ENCODE measurements at places on chromosomes 6 and 20. TPM values are rescaled to one million over a fixed set of nuclear protein-coding genes. Genes with fewer than 3 reads are reported as not detected.

Gene IP6K3
- total RNA-seq: 29.4 TPM

Gene PDE7B
- total RNA-seq: 10.3 TPM

Gene HLA-DRA
- 151 TPM for total RNA-seq

Gene BPIFB1
- not detected for total RNA-seq

Gene EFCAB8
- total RNA-seq: not detected

Gene KATNA1
- total RNA-seq: 10.5 TPM

Gene PRND
- total RNA-seq: not detected

Gene THBD
- total RNA-seq: 50.5 TPM

Gene HLA-DRB5
- 27.1 TPM for total RNA-seq

Gene RAB32
- 12.5 TPM for total RNA-seq

DNA sequence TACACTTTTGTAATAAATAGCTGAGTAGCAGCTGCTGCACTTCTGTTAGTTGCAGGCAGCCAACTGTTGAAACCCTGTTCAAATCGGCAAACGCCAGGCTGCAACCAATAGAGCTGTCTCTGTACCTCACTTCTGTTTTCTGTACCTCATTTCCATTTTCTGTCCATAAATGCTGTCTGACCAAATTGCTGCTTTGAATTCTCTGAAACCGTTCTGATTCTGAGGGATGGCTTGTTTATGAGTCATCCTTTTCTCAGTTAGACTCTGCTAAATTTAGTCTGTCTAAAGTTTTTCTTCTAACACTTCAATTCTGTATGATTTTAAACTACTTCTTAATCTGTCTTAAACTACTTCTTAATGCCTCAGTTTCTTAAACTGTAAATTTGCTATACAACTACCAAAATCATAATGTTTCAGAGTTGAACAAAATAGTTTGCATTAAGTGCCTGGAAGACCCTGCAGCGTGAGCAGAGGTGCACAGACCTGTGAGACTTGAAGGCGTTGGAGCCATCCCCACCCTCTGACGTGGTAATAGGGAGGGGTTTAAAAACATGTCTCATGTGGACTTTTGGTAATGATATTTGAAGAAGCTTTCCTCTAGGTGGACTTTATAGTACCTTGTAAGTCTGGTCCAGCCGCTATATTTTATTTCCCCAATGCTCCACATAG is 9.6 kb downstream of the BTNL2 start:
- no peak for DNase-seq

- no peak for DNase-seq
These were observed 66.7 kb upstream of the SLC22A16 start for GRCh38 chr6:110543106-110543505.

DNA sequence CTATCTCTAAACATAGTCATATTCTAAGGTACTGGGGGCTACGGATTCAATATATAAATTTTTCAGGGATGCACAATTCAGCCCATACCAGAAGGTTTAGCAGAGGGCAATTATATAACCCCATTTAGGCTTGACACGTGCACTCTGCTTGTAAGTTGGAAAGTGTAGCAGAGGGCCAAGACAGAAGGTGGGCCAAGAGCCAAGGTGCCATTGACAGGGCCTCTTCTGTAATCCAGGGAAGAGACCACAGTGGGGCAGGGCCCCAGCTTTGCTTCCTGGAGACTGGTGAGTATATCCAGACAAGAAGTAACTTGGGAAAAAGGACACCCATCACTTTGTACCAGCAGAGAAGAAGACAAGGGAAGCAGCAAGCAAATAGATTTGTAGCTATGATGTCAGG is 672.4 kb upstream of the MARCKS start:
- DNase-seq: peak; percentile 54

GRCh38 chr20:5642155-5642981 is 107.8 kb upstream of the SHLD1 start:
- DNase-seq: no peak

DNA sequence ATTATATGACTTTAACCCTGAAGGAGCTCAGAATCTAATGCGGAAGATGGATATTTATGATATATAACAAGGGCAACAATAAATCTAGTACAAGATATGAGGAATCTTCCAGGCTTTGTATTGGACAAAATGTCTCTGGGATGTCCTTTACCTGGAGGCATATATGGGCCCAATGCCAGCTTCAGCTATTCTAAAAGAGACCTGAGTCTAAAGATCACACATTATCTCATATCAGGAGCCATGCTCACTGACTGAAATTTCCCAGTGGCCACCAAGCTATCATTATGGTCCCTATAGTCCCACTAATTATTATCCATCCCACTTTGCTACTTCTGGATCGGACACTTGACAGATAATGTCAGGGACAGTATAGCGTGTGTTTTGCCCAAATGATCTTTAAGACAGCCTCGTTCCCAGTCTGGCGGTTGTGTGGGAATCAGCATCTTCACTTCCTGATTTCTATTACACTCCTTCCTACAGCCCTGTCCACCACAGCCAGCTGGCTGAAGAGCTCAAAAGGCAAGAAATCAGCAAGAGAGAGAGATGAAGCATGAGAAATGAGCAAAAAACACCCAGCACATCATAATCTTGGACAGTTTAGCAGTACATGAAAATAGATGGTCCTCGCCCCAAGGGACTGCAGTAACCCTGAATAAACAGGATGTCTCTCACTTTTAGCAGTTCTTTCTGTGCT is 34.9 kb downstream of the KLHL31 start:
- DNase-seq: no peak

DNA sequence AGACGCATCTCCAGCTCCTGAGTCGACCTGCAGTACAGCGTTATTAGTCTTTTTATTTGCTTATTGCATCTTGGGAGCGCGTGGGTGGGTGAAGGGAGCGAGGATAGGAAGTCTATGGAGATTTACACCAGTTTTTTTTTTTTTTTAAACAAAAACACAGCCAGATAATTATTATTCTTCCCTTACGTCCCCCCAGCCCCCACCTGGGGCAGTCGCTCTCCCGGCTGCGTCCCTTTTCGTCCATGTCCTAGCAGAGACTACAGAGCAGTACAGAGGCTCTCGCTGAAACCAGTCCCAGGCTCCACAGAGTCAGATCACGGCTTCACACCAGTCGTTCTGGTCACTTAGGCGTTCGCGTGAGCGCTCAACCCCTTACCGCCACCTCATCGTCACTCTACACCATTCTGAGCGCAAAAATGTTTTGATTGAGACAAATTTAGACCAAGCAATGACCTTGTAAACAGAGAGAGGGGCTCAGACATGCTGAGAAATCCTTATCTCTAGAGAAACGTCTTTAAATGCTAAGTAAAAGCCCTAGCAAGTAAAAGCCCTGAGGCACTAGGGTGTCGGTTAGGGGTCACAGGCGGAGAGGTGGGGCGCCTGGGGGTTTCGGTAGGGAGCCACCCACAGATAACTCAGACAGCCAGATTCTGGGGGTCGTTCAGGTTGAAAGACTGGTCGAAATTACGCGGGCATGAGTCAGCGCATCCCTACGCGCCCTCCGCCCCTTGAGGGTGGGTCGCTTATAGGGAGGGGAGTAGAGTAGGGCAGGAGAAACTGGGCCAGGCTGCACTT is 975 bp upstream of the PPT2 start:
- peak; percentile 46 for DNase-seq

DNA sequence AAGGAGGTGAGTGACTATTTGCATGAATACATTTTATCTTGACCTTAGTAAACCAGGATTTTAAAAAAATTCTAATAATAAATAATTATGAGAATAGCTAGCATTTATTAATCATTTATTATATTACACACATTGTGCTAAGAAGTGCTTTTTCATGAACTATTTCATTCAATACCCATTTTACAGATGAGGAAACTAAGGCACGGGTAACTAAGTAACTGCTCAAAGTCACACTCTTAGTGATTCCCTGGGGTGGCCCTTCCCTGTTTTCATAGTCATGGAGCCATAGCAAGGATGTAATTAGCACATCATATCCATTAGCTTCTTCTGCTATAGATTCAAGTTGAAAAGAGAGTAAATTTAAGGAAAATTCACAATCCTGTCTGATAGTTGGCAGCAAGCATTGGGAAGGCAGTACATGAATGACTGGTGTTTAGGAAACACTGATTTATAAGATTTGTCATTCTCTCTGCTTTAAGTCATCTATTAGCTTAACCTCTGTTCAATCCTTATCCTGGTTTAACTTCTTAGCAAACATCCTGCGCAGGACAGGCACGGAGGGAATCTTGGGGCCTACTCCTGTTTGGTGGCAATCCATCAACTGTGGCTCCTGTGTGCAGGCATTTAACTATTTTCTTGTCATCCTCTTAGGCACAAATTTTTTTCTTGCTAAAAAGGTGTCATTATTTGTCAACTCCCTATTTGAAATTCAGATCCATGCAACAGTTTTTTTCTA is 68.3 kb downstream of the RIN2 start:
- DNase-seq: no peak

DNA sequence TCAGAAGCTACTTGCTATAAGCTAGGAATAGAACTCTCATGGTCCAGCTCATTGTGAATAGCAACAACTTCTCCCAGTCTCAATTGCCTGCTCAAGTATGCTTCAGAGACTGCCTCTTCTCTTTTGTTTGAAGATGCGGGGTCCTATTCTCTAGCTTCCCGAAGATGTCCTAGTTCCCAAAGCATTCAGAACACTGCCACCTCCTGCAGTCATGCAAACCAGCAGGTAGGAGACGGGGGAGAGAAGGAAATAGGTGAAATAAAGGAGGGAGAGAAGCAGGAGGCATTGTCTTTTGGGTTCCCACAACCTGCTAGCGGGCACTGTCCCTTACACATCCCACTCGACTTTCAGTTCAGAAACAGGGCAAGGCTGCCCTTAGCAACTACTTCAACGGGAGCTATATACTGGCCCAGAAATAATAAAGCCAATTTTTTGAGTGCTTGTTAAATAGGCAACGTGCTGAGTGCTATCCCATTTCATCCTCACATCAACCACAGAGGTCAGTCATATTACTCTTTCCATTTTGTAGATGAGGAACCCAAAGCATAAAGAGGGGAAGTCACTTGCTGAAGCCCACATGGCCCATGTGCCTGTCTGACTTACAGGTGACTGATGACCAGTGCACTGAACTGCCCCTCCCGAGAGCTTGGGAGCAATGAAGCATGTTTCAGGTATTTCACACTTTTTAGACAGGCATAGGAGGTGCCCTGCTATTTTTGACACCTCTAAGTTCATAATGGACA is 61.9 kb upstream of the ATXN1 start:
- no peak for DNase-seq

DNA sequence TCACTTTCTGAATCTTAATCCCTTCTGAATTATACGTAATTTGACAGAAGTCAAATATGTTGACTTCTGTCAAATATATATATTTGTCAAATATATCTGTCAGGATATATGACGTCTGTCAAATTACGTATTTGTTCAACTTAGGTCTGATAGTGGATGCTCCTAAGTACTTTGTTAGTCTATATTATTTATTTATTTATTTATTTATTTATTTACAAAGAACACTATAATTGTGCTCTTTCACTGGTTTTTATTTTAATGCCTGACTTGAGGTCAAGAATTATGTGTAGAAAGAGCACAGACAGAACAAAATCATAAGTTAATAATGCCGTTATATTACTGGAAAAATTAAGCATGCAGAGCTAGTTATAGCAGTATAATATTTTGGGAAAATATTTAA is 81.2 kb downstream of the UST start:
- DNase-seq: no peak

- peak; percentile 35 for DNase-seq
These were observed 33.9 kb downstream of the SLC17A4 start for GRCh38 chr6:25788305-25788922.

DNA sequence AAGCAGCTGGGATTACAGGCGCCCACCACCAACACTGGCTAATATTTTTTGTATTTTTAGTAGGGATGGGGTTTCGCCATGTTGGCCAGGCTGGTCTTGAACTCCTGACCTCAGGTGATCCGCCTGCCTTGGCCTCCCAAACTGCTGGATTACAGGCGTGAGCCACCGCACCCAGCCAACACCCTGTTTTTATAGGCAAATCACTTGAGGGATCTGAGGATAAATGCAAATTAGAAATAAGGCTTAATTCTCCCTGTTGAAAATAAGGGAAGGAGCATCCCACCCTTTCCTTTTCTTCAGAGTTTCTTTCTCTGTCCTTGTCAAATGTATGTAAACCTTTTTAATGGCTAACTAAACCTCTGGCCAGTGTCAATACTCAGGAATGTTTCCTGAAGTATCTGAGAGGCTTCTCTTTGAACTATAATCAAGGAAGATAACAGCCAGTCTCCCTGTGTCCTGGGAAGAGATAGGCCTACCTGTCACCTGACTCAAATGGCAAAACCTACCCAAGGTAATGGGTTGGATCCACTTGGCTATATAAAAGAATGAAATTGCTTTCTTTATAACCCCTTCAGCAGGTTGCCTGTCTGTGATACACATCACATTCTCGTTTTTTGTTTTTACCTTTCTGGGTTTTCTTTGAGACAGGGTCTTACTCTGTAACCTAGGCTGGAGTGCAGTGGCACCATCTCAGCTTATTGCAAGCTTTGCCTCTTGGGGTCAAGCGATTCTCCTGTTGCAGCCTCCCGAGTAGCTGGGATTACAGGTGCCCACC is 64.5 kb upstream of the TNFAIP3 start:
- no peak for DNase-seq

DNA sequence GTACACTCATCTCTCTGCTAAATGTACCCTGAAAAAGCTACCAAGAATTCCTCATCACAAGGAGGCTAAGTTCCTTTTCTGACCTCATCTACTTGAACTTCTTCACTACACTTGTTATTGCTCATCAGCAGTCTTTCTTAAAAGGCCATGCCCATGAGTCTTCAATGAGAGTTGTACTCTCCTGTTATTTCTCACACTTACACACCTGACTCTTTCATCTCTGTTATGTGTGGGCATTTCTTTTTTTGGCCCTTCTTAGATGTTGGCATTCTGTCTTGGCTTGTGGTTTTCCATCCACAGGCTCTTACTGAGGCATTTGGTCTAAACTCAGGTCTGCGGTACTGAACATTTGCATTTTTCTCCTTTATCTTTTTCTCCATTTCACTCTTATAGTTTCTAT is 10.7 kb upstream of the SLC17A1 start:
- no peak for DNase-seq

GRCh38 chr6:133300896-133301295 is 59.7 kb downstream of the EYA4 start:
- no peak for DNase-seq

DNA sequence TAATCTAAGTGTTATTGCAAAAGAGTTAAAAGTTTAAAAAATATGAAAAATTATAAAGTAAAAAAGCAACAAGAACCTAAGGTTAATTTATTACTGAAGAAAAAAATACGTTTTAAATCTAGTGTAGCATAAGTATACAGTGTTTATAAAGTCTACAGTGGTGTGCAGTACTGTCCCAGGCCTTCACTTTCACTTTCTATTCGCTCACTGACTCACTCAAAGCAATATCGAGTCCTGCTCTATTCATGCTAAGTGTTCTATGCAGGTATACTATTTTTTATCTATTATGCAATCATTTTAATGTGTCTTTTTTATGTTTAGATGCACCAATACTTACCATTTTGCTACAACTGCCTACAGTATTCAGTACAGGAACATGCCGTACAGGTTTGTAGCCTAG is 113.0 kb downstream of the MANEA start:
- no peak for DNase-seq

Data from left cardiac atrium (tissue), 4 donors.